IPS DF 6.9 (cell line): ENCODE measurements at places on chromosomes 1 and 21.

DNA sequence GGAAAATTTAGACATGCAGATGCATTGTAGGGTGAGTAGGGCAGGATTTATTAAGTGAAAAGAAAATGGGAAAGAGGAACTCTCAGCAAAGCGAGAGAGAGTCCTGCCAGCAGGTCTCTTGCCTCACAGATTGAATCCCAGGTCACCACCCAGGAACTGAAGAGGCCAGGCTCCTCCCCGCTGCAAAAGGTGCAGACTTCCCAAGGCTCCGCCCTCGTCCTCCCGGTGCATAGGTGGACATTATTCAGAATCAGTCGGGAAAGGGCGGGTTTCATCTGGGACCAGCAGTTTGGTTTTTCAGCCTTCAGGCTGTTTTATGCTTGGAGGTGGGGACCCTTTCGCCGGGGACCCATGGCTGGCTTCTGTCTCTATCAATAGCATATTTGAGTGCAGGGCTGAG is 41.6 kb upstream of the APP start:
- peak; percentile 16 for DNase-seq

DNA sequence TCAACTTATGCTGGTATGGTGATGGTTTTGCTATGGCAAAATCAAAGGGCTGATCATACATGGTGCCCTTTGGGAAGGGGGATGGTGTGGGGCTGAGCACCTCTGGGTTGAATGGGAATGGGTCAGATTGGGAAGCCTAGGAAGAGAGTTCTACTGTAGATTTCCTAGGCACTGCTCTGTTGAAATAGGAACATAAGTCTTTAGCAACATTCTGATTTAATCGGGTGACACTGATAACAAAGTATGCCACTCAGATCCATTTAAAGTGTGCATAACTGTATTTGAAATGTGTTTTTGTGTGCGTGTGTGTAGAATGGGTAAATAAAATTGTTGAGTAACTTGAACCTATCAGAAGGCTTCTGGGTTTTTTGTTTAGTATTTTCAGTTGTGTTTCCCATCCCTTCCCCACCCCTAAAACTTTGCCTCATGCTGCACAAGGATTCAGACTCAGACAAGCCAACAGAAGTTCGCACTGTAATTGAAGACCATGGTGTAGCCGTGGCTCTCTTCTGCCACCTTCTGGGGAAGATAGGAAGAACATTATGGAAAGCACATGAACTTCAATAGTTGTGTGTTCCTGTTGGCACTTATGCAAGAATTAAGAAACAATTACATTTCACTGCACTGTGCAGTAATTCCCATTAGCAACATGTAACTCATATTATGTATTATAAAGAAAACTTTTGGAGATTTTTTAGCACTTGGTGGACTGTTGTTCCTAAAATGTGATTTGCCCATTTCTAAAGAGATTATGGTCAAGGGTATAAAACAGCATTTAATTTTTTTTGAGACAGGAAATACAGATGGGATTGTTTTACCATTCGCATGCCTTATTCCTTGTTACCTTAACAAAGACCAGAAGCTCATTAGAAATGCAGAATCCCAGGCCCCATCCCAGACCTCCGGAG is 10.9 kb upstream of the C4BPB start:
- no peak for DNase-seq

DNA sequence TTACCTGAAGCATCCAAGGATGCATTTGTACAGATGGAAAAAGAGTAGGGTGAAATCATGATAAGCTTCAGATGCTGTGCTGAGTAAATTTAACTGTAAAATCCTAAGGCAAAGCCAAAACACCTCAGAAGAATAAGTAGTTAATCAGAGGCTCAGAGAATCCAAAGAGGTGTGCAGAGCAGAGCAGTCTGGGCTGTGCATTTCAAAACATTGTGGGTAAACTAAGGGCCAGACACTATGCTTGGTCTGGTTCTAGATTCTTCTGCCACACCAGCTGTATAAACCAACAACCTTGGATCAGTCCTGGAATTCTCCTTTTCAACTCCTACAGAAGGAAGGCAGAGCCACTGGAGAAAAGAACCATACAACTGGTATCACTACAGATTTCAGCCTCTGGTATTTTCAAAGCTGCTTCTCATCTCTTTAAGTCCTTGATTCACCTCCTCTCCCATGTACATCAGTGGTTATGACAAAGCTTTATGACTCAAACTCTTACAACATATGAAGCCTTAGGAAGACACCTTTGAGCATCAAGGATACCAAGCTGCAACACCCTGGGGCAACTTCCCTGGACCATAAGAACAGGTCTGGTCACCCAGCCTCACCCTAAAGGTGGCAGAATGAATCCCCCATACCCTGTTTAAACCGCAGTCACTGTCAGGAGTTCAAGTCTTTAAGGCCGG is 11.6 kb upstream of the HIPK1 start:
- no peak for DNase-seq

- DNase-seq, result no peak
These were observed at the start of gene CSTB for GRCh38 chr21:43775795-43776430. Gene CSTB, minus strand, starts transcription at chr21:43776308. Its CDS starts 39 bp downstream, at chr21:43776269.

DNA sequence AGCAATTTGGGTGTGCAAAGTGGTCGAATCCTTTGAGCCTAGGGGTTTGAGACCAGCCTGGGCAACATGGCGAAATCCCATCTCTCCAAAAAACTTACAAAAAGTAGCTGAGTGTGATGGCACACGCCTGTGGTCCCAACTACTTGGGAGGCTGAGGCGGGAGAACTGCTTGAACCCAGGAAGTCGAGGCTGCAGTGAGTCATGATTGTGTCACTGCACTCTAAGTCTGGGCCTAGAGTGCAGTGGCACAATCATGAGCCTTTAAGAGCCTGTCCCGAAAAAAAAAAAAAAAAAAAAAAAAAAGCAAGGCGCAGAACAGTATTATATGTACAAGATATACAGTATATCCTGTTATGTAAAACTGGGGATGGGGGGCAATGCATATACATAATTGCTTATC is 25.1 kb upstream of the HTR1D start:
- no peak for DNase-seq

DNA sequence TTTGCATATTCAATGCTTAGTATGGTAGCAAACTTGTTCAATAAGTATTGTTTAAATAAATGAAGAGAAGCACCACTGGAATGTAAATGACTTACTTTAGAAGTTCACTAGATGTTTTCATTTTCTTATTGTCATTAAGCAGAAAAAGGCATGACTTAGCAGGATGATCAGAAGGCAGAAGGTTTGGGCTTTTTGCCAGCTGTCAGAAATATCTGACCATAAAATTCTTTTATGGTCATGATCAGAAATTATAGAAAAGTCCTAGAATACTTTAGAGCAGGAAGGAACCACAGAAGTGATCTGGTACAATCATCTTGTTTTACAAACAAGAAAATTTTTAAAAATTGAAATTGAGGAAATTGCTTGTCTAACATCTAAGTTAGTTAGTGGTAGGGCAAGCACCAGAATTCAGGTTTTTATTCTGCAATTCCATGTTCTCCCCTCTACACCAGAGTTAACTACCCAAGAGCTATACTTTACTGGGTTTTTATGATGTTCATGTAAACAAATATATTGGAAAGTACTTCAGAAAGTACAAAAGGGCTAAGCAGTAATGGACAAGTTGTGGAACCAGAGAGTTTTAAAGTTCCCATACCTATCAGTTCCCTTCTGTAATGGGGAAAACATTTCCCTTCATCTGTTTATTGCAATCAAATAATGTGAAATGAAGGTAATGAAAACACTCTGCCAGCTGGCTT is 10.1 kb downstream of the FMO5 start:
- no peak for DNase-seq
